ENCODE measurements at places on chromosomes 11 and 22.
A peak's percentile ranks its signal among the peaks of the same experiment; 100 is the strongest.

- no peaks in the 10 kb centered on the region for H3K36me3 ChIP-seq
- H3K27ac ChIP-seq: no peak overlapping the region
- no peaks in the 10 kb centered on the region for H3K4me1 ChIP-seq
- no peak for DNase-seq
- H3K27me3 ChIP-seq: peaks cover 8% of the 10 kb centered on the region
These were observed 126.0 kb upstream of the CADM1 start for GRCh38 chr11:115630214-115630613.

DNA sequence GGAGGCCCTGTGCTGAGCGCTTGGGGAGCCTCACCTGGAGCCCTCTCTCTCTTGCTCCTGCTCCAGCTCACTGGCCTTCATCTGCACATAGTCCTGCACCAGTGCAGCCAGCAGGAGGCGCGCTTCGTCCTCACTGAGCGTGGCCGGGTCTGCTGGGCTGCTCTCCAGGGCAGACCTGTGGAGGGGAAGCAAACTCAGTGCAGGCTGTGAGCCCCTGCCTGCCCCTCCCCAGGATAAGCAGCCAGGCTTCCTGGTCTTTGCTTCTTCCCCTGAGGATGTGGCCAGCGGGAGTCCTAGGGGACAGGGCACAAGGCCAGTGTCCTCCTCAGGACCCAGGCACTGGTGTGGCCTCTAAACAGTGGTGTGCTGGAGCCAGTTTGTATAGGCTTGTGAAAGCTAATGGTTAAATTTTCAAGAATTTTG lies 2.2 kb downstream of the CALCA start:
- no peaks in the 10 kb centered on the region for H3K4me1 ChIP-seq
- peaks cover 57% of the 10 kb centered on the region for H3K27me3 ChIP-seq
- H3K27ac ChIP-seq: no peak overlapping the region
- no peaks in the 10 kb centered on the region for H3K36me3 ChIP-seq

GRCh38 chr11:76745044-76745376 lies 38.1 kb upstream of the TSKU start:
- no peak overlapping the region for H3K4me3 ChIP-seq
- DNase-seq: no peak
- no peaks in the 10 kb centered on the region for H3K36me3 ChIP-seq
- H3K4me1 ChIP-seq: no peaks in the 10 kb centered on the region

DNA sequence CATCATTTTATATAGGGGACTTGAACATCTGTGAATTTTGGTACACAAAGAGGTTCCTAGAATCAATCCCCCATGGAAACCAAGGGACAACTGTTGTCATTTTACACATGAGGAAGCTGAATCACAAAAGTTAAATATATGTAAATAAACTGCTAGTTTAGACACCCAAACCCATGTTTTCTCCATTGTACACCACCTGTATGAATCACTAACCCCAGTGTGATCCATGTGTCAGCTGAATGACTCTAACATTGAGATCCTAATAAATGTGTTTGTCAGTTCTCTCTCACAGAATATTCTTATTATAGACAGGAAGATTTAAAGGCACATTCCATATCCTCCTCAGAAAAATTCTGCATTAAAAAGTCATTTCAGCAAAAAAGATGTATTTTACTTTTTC lies 83.3 kb downstream of the ATG16L2 start:
- DNase-seq: no peak
- H3K27ac ChIP-seq: no peak overlapping the region
- H3K4me3 ChIP-seq: no peak overlapping the region
- H3K36me3 ChIP-seq: peaks cover 36% of the 10 kb centered on the region
- H3K4me1 ChIP-seq: no peaks in the 10 kb centered on the region
- no peaks in the 10 kb centered on the region for H3K27me3 ChIP-seq

- no peak for DNase-seq
- H3K4me1 ChIP-seq: no peaks in the 10 kb centered on the region
- H3K27me3 ChIP-seq: no peaks in the 10 kb centered on the region
- H3K27ac ChIP-seq: no peak overlapping the region
- no peaks in the 10 kb centered on the region for H3K36me3 ChIP-seq
These were observed 120.5 kb downstream of the SHANK2 start for GRCh38 chr11:71131861-71132260.

DNA sequence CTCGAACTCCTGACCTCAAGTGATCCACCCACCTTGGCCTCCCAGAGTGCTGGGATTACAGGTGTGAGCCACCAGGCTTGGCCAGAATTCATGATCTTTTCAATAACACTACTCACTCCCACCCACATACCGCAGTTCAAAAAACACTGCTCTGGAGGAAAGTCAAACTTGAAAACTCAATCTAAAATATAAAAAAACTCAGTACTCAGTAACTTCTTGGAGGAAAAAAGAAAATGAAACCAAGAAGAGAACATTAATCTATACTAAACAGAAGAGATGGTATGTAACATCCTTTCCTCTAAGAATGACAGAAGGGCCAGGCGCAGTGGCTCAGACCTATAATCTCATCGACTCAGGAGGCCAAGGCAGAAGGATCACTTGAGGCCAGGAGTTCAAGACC lies 58.3 kb downstream of the MRTFA start:
- H3K4me1 ChIP-seq: no peaks in the 10 kb centered on the region
- H3K27ac ChIP-seq: no peak overlapping the region
- no peaks in the 10 kb centered on the region for H3K27me3 ChIP-seq

- no peak for DNase-seq
- H3K36me3 ChIP-seq: no peaks in the 10 kb centered on the region
- H3K27me3 ChIP-seq: no peaks in the 10 kb centered on the region
- H3K27ac ChIP-seq: no peak overlapping the region
These were observed 58.4 kb downstream of the RTL6 start for GRCh38 chr22:44439356-44440223.

DNA sequence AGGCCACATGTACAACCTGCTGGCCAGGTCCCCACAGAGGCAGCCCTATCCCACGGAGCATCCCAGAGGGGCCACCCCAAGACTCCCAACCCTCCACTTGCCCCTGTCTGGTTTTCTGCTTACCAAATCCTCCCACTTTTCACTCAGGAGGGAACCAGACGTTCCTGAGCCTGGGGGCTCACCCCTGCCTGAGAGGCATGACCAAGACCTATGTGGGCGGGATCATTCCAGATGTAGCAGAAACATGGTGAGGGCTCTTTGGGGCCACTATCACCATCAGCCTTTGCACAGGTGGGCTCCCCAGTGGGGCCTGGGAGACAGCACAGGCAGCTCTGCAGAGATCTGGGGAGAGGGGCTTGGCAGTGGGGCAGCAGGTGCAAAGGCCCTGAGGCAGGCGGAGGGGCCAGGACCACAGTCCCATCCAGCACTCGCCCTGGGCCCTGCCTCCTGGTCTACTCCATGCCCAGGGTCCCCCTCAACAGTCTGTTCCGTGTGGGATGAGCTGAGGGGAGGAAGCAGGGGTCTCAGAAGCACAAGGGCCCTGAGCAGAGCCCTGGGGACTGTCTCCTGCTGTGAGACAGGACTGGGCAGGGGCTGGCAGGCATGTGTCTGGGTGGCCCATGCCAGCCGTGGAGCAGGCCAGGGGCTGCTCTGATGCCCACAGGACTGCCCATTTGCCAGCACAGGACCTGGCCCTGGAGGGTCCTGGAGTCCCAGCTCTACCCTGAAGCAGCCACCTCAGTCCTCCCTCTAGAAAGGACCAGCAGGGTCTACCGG lies 9.4 kb downstream of the PIM3 start:
- peaks cover 10% of the 10 kb centered on the region for H3K27me3 ChIP-seq
- H3K27ac ChIP-seq: peak overlapping the region; percentile 7
- no peak for DNase-seq
- H3K36me3 ChIP-seq: peaks cover 4% of the 10 kb centered on the region
- peaks cover 58% of the 10 kb centered on the region for H3K4me1 ChIP-seq
- H3K4me3 ChIP-seq: no peak overlapping the region

GRCh38 chr11:114262681-114263512 lies 33.3 kb upstream of the NNMT start:
- peak; percentile 45 for DNase-seq
- peaks cover 28% of the 10 kb centered on the region for H3K4me1 ChIP-seq
- H3K27me3 ChIP-seq: no peaks in the 10 kb centered on the region
- H3K36me3 ChIP-seq: no peaks in the 10 kb centered on the region
- H3K27ac ChIP-seq: no peak overlapping the region

GRCh38 chr11:65498042-65498726 lies 661 bp upstream of the MALAT1 start:
- DNase-seq: peak; percentile 78
- H3K4me1 ChIP-seq: peaks cover 39% of the 10 kb centered on the region
- peak overlapping the region; percentile 96 for H3K4me3 ChIP-seq
- peak overlapping the region; percentile 98 for H3K27ac ChIP-seq

GRCh38 chr11:123018702-123019101 lies 37.1 kb upstream of the BSX start:
- DNase-seq: no peak
- H3K4me3 ChIP-seq: no peak overlapping the region
- H3K36me3 ChIP-seq: no peaks in the 10 kb centered on the region
- H3K27me3 ChIP-seq: no peaks in the 10 kb centered on the region
- no peak overlapping the region for H3K27ac ChIP-seq
